ENCODE measurements at places on chromosomes 5 and 9. TPM values are rescaled to one million over a fixed set of nuclear protein-coding genes. Genes with fewer than 3 reads are reported as not detected.

DNA sequence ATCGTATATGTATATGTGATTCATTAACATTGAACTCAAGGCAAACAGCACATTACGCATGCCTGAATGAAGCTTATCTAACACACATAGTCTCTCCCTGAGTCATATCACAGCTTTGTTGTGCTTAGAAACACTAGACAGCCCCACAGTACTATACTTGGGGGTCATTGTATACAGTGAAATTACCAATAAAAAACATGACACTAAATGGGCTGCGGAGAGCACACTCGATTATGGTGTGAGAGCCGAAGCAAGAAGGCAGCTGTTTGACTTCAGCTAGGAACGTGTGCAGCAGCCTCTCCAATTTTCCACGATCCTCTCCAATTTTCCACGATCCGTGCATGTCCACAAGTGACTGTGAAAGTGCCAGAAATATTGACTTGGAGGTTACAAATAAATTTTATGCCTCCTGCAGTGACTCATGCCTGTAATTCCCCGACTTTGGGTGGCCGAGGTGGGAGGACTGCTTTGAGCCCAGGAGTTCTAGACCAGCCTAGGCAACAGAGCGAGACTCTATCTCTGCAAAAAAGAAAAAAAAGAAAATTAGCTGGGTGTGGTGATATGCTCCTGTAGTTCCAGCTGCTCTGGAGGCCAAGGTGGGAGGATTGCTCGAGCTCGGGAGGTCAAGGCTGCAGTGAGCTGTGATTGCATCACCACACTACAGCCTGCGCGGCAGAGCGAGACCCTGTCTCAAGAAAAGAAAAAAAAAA lies 102.4 kb downstream of the DAPK1 start:
- no peak for DNase-seq

- DNase-seq: no peak
Measured at GRCh38 chr9:137645211-137645610, 26.4 kb downstream of the EHMT1 start.

- DNase-seq: peak; percentile 74
Measured at GRCh38 chr5:2300861-2301574, 418.3 kb upstream of the IRX4 start.

- DNase-seq: peak; percentile 43
Measured at GRCh38 chr5:1324301-1324700, 20.6 kb downstream of the CLPTM1L start.

- DNase-seq: no peak
Measured at GRCh38 chr9:123710299-123710698, 219.6 kb downstream of the DENND1A start.

GRCh38 chr9:30511666-30512065 lies 1872.8 kb upstream of the ACO1 start:
- no peak for DNase-seq

DNA sequence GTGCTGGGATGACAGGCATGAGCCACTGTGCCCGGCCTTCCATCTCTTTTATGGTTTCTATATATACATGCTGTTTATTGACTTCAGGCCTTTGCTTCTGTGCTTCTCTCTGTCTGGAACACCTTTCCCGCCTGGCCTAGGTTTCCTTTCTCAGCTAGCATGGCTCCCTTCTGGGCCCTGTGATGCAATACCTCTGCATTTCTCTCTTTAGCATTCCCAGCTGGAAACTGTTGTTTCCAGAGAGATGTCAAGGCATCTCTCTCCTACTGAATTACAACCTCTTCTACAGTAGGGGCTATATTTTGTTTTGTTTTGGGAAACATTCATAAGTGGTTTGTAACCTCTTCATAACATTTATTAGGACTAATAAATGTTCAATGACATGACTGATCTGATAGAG lies 57.1 kb downstream of the RPS23 start:
- DNase-seq: no peak

GRCh38 chr5:37792975-37793631 lies 46.7 kb downstream of the GDNF start:
- DNase-seq: no peak

- no peak for DNase-seq
Measured at GRCh38 chr9:99162759-99163364, 57.9 kb downstream of the TGFBR1 start.

GRCh38 chr5:65910711-65911110 lies 15.7 kb upstream of the ERBIN start:
- DNase-seq: no peak

GRCh38 chr9:136147890-136148714 lies 29.4 kb upstream of the TMEM250 start:
- no peak for DNase-seq

DNA sequence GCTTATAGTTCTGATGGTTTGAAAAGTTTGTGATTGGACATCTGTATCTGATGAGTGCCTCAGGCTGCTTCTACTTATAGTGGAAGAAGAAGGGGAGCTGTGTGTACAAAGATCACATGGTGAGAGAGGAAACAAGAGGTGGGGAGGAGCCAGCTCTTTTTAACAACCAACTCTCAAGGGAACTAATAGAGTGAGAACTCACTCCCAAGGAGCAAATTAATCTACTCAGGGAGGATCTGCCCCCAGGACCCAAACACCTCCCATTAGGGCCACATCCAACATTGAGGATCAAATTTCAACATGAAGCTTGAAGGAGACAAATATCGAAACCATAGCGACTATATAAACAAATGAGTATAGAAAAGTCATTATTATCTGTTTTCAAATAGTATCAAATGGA lies 64.7 kb upstream of the PRLR start:
- no peak for DNase-seq

DNA sequence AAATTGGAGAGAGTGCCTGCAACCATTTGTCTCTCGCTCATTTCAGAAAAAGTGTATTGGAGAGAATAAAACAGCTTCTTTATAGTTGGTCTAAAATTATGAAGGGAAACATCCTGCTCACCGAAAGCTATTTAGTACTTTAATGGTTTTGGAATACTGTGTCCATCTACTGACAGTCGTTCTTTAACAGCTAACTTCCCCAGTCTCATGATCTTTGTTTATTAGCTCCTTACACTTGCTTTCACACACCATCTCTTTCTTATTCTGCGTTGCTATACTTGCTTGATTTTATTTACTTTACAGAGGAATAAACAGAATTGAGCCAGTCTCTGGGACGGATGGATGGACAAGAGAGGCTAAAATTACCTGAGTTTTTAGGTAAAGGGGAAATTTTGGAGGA lies 229.3 kb downstream of the CCDC171 start:
- no peak for DNase-seq

DNA sequence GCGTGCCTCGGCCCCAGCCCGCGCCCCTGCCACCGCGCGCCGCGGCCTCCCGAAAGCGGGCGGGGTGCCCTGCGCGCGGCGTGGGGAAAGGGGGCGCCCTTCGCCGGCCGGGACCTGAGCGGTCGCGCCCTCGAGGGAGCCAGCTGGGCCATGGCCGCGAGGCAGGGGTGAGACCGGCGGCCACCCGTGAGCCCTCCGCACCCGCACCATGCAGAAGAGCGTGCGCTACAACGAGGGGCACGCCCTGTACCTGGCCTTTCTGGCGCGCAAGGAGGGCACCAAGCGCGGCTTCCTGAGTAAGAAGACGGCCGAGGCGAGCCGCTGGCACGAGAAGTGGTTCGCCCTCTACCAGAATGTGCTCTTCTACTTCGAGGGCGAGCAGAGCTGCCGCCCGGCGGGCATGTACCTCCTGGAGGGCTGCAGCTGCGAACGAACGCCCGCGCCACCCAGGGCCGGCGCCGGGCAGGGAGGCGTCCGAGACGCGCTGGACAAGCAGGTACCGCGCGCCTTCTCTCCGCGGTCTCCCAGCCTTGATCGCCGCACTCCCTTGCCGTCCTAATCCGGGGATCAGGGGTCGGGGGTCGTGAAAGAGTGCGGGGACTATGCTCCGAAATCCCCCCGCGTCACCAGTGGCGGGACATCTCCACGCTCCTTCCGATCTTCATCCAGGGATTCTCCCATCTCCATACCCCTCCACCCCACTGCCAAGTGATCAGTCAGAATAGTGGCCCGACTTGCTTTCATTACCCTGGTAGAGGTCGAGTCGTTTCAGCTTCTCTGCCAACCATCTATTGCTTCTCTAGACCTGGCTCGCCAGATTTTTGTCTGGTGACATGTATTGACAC lies 590 bp downstream of the RASGRF2 start:
- DNase-seq: no peak

GRCh38 chr5:112348387-112348786 lies 70.7 kb downstream of the EPB41L4A start:
- DNase-seq: no peak

DNA sequence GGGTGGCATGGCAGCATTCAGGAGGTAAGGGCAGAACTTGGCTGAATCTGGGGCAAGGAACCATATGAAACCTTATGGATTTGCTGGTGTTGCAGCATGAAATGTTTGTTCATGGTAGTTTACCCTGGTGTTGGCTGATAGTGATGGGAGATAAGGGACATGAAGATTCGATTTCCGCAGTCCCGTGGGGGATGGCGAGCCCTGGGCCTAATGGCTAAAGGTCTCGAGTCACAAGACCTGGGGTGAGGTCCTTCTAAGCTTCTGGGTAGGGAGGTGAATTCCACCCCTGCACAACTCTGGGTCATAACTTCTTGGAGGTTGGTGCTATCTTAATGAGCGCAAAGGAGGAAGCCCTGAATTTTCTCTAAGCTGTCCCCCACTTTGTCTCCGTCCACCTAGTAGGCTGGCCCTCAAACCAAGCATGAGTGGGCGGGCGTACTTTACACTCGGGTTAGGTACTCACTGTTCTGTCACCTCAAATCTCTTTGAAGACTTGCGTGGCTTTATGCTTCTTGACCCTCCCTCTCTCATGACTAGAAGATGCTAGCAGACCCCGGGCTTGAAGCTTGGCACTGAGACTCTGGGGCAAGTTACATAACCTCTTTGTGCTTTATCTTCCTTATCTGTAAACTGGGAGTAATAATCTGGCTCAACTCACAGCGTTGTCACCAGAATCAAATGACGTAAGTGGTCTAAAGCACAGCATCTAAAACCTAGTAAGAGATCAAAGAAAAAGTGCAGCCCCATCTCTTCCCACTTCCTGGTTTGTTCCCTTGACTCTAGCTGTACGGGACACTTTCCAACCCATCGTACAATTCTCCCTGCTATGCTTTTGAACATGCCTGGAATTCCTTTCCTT lies 72.5 kb downstream of the BASP1 start:
- DNase-seq: no peak

DNA sequence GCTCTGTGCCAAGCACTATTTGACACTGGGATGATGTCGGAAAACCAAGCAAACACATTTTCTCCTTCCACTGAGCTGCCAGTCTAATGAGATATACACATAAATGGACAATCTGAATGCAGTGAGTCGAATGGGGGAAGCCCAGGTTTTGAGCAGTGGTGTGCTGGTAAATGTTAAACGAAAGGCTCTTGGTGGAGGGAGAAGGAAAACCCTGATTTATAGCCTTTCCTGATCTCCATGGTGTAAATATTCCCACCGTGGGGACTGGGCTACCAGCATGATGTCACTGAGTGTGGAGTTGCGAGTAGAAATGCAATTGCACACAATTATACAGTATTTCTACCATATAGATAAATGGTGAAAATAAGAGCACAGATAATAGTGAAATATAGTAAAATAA lies 5.0 kb upstream of the GSN start:
- DNase-seq: no peak

DNA sequence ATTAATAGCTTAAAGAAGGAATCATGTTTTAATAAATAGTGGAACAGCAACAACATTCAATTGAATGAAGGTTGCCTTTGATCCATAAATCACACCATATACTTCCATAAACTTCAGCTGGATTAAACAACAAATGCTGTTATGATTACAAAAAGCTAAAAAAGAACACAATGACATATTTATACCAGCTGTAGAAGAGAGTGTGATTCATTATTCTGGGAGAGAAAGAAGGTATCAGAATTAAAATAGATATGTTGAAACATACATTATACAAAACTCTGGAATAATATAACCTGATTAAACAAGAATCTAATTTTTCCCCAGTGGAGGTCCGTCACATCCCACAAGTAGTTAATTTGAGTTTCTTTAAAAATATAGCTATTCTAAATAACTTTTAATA lies 7.5 kb upstream of the RECK start:
- DNase-seq: no peak

GRCh38 chr5:15092801-15093200 lies 221.2 kb upstream of the ANKH start:
- no peak for DNase-seq

DNA sequence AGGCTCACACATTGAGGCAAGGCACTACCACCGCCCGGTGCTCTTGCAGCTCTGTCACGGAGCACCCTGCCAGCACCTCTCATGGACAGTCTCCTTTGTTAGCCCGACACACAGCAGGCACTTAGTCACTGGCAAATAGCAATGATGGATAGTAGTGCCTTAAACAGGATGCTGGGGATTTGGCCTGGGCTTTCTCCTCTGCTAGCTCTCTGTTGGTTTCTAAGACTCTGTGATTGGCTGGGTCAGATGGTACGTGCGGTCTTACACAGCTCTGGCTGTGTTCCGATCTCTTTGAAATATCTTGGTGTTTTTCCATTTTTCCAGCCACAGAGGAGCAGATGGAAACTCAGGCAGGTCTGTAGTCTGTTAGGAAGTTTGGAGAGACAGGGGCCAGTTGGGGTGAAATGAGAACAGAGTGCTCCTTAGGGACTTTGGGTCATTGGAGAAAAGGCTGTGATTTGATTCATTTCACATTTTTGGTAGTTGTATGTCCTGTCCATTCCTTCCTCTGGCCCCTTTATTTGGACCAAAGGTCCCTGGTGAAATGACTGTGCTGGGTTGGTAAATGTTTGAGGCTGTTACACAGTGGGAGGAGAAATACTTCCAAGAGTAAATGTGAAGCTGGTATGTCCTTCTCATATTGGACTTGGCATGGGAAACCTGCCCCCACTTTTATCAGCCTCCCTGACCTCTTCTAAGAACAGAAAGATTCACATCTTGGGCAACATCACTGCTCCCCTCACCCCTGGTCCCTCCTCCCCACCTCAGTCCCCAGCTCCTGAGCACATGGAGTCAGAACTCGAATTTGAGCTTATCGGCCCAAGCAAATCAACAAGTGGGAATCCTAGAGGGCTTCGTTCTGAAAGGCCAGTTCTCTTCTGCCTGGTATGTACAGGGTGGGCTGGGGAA lies 3.4 kb downstream of the SMIM3 start:
- DNase-seq: peak; percentile 90

DNA sequence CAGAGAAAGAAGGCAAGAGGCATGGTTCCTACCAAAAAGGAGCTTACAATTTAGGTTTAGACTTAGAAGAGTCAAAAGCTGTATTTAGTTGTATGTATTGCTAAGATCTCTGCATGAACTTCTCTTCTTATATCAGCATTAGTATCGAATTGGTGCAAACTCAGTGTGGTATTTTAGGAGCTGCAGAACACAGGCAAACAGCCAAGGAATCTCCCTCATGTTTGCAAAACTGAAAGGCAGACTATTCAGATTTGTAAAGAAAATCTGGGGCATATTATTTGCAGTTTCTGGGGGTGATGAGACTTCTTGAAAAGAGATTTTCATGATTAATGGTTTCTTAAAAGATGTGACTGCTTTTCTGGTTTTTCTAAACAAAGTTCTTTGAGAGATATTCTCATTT lies 252.7 kb downstream of the CEMIP2 start:
- DNase-seq: no peak

Gene PSIP1
- total RNA-seq: 41.9 TPM

Gene UGCG
- total RNA-seq: 32.7 TPM

Gene LURAP1L
- 13.9 TPM for total RNA-seq

Gene CD14
- 68.8 TPM for total RNA-seq

Gene TRPM3
- total RNA-seq: 5.3 TPM

Gene ECM2
- 27.6 TPM for total RNA-seq

Gene PCDHAC2
- total RNA-seq: 0.32 TPM

Gene SVEP1
- 97.9 TPM for total RNA-seq

Gene SLU7
- total RNA-seq: 35.8 TPM
